ENCODE measurements at places on chromosomes 2 and 18.

GRCh38 chr2:160551259-160551658 lies 57.7 kb upstream of the RBMS1 start:
- DNase-seq: no peak

GRCh38 chr2:234375176-234375880 lies 121.6 kb downstream of the ARL4C start:
- no peak for DNase-seq

GRCh38 chr2:172088245-172089004 lies 3.1 kb downstream of the DLX1 start:
- no peak for DNase-seq

GRCh38 chr2:201607568-201607967 lies 35.7 kb downstream of the TMEM237 start:
- no peak for DNase-seq

DNA sequence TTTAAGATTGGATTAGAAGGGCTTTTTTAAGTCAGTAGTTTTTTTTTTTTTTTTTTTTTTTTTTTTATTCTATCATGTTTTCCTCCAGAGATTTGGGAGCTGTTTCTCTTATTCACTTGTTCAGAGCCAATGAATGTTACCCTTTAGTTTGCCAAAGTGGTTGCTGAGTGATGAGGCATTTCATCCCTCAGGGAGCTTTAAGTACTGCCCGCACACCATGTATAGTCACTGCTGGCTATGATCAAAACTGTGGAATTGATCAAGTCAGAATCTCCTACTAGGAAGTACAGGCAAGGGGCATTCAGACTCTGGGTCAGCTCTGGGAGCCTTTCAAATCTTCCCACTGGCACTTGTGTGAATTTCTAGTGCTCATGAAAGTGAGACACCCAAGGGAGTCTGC lies 201.6 kb downstream of the IKZF2 start:
- peak; percentile 25 for DNase-seq

GRCh38 chr2:211611061-211611518 lies 927.5 kb downstream of the ERBB4 start:
- no peak for DNase-seq

GRCh38 chr2:197851451-197851850 lies 47.1 kb downstream of the PLCL1 start:
- DNase-seq: no peak

GRCh38 chr18:39862341-39862740 lies 2092.7 kb upstream of the PIK3C3 start:
- DNase-seq: no peak
